NCI-H2081 treated with DMSO at 0.1 percent for 48 hours (cell line): ENCODE measurements at places on chromosomes 4 and X.

GRCh38 chr4:143336781-143337599 is at the start of gene GAB1:
GAB1 (plus strand) TSS chr4:143336876; CDS start chr4:143337189, 313 bp downstream.
- DNase-seq: no peak

DNA sequence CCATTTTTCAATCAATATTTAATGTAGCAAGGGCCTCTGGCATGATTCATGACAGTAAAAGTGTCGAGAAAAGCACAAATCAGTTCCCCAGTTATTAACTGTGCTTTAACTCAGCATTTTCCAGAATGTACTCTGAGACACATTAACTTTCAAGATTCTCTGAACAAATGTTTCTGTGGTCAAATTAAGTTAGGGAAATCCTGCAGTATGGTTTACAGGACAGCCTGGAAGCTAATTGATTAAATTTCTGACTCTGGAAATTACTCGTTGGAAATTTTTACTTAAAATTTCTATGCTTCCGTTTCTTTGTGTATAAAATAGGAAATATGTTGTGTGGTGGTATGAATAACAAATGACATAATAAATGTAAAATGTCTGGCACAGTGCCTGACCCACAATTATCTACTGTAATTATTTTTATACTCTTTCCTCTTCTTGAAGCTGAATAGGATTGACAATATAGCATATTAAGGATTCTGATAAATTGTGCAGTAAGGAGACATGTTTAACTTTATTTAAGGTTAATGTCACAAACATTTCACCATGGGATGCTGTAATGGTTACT is 33.7 kb downstream of the STK32B start:
- no peak for DNase-seq

DNA sequence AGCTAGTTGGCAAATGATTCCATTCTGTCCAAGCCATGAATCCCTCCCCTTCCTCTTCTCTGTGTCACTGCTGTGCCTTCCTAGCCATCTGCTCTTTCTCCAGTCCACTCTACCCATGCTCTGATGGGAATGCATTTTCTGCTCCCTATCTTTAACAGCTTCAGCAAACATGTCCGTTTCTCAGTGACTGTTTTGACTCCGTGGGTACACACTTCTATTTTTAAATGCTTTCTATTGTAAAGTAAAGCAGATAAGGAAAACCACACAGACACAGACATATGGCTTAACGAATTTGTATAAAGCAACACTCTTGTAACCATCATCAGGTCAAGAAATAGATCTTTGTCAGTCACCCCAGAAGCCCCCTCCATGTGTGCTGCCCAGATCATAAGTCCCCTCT is 72.4 kb upstream of the KLHL13 start:
- no peak for DNase-seq

GRCh38 chrX:133726211-133726630 is 259.2 kb downstream of the GPC3 start:
- DNase-seq: no peak

DNA sequence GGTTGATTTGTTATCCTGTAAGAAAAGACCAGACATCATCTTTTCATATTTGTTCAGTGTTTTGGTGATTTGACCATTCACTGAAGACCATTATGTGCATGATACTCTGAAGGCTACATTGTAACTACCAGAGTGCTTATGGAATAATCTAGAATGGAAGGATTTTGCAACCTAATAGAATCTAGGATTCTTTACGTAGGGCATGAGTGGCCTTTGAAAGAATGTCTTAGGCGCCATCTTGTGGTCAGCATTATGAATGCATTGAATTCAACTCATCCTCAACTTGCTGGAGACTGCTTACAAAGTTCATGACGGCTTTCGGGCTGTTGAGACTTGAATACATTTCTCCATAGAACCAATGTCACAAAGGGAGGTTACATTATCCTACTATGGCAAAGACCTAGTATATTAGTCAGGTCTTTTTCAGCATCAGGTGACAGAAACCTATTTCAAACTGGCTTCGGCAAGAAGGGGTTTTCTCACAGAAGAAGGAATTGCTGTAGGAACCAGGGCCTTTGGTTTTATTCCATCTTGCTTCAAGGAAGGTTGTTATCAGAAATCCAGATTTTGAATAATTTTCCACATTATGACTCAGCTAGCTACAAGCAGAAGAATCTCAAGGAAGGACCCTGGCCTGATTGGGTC is 104.1 kb downstream of the GPAT3 start:
- peak; percentile 10 for DNase-seq

DNA sequence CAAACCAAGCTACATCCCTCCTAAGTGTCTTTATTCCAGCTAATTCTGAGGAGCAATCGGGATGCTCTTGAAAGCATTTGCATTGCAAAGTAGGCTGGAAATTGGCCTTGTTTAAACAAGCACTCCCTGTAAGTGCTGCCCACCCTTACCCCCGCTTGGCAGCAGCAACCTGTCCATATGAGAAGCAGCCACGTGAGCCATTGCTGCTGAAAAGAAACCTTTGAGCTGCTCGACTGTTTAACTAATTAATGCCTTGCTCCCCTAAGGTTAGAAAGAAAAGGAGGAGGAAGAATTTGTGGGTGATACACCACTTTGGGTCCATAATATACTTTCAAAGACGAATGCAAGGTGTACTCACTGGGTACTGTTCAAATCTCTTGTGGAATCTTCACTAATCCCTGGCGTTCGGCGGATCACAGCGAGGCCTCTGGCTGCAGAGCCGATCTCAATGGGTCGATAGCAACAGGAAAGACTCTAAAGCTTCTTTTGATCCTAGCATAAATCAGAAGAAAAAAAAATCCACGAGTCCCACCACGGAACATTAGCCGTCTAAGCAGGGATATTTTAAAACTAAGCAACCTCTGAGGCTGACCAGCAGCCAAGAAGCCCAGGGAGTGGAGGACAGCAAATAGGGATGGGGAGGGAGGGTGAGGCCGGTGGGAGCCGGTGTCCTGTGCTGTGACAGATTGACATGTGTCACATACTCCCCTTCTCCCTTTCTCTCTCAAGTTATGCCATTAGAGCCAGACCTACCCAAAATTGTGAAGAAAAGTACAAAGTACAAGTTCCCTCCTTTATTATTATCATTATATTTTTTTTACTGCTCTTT is 37.2 kb upstream of the MGST2 start:
- peak; percentile 21 for DNase-seq

GRCh38 chr4:48178931-48179330 is 44.9 kb upstream of the TXK start:
- peak; percentile 87 for DNase-seq

- DNase-seq: no peak
Observed at GRCh38 chr4:125482822-125483221, 168.1 kb downstream of the FAT4 start.
